ENCODE measurements at places on chromosomes 16 and 17.

DNA sequence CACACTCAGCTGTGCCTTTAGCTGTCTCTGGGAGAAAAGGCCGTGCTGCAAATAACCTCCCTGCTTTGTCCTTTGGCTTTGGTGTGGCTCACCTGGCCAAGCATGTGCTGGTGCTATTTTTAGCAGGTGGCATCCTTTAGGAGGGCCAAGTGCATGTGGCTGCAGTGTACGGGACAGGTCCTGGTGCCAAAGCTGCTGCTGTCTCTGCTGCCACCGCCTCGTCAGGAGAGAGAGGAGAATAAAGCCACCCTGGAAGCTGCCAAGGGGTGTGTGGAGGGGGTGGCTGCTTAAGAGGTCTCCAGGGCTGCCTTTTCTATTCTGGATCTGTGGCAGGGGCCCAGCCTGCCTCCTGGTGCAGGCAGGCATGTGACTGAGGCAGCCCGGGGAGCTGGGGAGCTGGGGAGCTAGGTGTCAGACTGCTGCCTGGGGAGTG lies 6.2 kb downstream of the AKAP1 start:
- no peak for DNase-seq

DNA sequence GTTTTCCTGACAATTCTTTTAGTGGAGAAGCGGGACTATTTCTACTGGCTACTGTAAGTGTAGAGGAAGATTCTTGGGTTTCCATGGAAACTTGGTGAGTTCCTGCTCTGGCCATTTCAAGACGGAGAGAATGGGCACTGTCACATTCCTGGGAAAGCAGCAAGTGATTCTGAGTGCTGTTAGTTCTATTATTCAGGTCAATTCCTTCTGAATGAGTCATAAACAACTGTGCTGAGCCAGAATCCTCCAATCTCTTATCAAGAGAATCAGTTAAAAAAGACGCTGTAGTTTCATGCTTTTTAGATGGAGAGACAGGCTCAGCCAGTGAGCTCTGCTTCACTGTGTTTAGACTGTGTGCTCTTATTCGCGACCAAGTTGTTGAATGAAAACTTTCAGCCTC lies 19.6 kb downstream of the AKAP10 start:
- DNase-seq, result peak; percentile 83

- no peak for DNase-seq
Measured at GRCh38 chr16:76428858-76429257, 151.7 kb downstream of the CNTNAP4 start.

DNA sequence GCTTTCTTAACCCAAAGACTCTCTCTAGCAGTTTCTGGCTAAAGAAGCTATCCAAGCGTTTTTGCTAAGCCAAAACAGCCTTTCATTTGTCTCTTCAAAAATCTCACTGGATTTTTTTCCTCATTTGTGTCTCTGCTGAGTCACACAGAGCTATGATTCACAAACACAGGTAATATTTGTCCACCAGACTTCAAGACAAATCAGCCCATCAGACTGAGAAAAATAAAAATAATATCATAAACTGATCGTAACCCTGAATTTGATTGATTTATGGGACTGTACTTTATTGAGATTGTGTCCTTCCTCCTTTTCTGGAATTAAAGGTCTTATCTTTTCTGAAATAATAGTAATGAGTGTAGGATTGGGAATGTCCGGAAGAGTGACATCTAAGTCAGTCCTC lies 25.8 kb downstream of the TRIM16 start:
- DNase-seq, result no peak

DNA sequence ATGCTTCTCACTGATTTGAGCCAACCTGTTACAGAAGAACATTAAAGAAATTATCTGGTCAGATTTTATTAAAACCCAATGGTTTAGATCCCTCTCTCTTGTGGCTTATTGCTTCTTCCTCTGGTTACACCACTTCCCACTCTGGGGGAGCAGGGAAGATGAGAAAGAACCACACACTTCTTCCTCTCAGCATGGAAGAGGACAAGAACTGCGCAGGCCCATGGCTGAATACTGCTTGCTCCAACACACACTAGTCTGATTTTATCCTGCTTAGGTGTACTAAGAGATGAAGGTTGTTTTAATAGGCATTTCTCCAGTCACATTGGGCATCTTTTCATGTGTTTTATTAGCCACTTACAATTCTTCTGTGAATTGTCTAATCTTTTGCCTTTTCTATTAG lies 27.6 kb downstream of the MAP3K3 start:
- no peak for DNase-seq

DNA sequence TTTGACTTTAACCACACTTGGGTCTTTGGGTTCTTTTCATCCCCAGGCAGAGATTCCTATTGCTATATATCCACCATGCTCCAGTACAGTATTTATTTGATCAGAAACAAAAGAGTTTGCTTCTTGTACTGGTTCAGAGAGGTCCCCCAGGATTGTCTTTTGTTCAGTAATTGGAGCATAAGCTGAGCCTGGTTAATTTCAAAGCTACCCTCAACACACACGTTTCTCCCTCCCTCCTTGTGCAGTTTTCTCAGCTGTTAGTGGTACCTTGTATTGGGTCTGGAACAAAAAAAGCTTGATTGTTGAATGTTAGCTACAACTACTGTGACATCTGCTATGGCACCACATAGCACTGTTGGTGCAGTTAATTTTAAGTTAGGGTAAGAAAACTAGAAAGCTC lies 50.0 kb downstream of the NUP93 start:
- DNase-seq, result no peak

GRCh38 chr16:23734176-23734893 lies 20.5 kb upstream of the CHP2 start:
- no peak for DNase-seq

DNA sequence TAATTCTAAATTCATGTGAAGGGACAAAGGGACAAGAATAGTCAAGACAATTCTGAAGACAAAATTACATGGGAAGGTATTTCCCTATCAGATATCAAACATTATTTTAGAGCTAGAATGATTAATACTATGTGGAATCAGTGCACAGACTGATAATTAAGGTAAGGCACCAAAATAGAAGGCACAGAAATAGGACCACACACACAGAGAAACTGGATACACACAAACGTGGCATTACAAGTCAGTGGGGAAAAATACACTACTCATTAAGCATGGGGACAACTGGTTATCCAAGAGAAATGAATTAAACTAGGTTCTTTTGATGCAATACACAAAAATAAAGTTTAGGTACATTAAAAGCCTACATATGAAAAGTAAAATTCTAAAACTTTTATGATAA lies 132.8 kb upstream of the NETO2 start:
- DNase-seq, result no peak

DNA sequence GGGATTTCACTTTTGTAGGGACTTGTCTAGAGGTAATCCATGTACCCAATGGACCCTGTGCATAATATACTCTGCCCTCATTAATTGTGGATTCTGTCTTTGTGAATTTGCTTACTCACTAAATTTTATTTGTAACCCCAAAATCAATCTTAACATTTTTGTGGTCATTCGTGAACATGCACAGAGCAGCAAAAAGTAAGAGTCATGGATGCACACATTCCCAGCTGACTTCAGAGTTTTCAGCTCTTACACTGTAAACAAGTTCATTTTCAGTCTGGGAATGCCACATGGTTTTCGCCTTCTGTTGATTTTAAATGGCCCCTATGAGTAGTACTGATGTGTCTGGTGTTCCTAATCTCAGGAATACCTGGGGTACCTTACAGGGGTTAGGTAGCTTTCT lies 24.3 kb downstream of the TAC4 start:
- no peak for DNase-seq

DNA sequence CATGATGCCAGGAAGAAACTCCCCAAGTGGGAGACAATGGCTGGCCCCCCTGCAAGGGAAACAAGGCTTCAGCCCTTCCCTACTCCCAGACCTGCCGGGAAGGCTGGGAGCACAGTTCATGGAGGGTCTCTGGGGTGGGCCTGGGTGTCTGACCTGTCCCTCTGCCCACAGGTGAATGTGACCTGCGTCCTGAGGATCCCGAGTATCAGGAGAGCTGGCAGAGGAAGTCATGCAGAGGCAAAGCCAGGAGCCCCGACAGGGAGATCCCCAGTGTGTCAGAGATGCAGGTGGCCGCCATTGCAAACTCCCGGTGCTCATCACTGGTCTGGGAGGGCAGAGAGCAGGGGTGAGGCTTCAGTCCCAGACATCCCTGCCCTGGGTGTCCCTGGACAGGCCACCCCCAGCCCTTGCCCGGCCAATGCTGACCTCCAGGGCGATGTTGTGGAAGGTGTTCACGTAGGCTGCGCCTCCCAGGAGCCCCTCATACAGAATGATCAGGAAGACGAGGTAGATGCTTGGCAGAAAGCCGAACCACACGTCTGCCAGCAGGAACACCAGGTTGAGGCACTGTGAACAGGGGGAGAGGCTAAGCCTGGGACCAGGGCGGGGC lies 5.3 kb upstream of the NPIPB7 start:
- DNase-seq, result no peak

GRCh38 chr17:15307710-15308111 lies 33.7 kb downstream of the TEKT3 start:
- DNase-seq, result no peak

GRCh38 chr17:29158488-29159275 lies 21.5 kb downstream of the MYO18A start:
- DNase-seq, result peak; percentile 78

- no peak for DNase-seq
Measured at GRCh38 chr16:74431516-74431915, 10.2 kb upstream of the CLEC18B start.

GRCh38 chr17:44187131-44187899 lies 543 bp downstream of the TMUB2 start:
- DNase-seq, result no peak

- no peak for DNase-seq
Measured at GRCh38 chr16:79150151-79150550, 450.4 kb downstream of the MAF start.

DNA sequence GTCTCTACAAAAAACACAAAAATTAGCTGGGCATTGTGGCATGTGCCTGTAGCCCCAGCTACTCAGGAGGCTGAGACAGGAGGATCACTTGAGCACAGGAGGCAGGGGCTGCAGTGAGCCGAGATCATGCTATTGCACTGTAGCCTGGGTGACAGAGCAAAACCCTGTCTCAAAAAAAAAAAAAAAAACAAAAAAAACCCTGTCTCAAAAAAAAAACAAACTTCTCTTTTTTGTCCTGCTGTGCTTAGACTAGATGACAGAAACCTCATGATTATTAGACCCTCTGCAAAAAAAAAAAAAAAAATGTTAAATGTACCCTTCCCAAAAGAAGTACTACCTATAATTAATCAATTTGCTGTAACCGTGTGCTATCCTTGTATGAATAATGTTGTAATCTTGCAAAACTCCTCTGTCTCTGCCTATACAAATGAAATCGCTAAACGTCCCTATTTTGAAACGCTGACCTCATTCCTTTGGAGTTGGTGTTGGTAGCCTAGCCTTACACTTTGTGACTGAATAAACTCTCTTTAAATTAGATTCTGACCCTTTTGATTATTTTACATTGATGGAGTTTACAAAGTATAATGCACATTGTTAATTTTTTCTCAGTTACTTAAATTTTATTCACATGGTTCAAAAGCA lies 13.6 kb upstream of the DHRS7B start:
- no peak for DNase-seq

- no peak for DNase-seq
Measured at GRCh38 chr17:80913928-80914821, 77.5 kb upstream of the CHMP6 start.

DNA sequence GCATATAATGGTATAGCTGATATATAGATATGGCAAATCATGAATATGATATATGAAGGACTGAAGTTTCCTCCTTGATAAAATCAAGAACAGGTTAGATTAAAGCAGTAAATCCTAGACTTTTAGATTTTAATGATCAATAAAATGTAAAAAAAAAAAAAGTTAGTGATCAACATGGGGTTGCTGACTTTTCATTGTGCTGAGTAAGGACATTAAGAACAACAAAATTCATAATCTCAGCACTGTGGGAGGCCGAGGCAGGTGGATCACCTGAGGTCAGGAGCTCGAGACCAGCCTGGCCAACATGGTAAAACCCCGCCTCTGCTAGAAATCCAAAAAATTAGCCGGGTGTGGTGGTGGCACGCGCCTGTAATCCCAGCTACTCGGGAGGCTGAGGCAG lies 10.4 kb upstream of the CHD3 start:
- DNase-seq, result no peak

DNA sequence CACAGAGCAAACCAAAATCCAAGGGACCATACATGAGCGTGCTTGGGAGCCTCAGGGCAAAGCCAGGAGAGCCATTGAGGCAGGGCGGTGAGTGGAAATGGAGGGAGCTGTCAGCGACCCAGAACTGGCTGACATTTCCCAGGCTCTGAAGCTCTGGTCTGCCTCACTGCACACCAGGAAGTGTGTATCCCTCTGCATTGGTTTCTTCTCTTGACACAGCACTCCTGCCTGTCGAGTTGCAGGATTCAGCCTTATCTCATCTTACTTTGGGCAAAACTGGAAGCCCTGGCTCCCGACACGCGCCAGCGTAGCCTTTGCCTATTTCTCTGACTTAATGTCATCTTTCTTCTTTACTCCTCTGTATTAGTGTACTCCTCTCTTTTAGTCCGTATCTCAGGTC lies 144.7 kb upstream of the HS3ST3A1 start:
- no peak for DNase-seq

- no peak for DNase-seq
Measured at GRCh38 chr16:28880955-28881354, 2.7 kb downstream of the ATP2A1 start.

GRCh38 chr17:73224663-73225305 lies 31.9 kb downstream of the COG1 start:
- DNase-seq, result no peak

- peak; percentile 53 for DNase-seq
Measured at GRCh38 chr16:3029491-3030221, 5.8 kb downstream of the THOC6 start.

DNA sequence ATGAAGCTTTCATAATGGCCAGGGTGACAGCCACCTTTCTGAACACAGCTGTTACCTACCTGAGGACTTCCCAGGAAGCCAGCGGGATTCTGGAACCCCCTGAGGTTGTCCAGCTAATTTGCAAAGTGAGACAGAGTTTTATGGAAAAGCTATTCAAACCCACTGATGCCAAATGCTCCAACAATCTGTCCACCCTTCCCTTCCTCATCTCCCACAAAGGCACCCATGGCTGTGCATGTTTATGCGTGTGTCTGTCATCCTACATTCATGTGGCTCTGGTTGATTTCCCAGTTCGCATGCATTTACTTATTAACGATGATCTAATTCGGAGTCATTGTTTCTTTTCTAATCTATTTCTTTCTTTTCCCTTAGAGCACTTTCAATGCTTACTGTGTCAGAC lies 217.1 kb downstream of the SLC39A11 start:
- no peak for DNase-seq
